ENCODE measurements at places on chromosomes 3 and 15.

GRCh38 chr3:74921676-74922075, 307.2 kb upstream of the CNTN3 start:
- no peak for DNase-seq

- no peak for DNase-seq
These were observed 17.0 kb downstream of the PEAK1 start for GRCh38 chr15:77402740-77403379.

DNA sequence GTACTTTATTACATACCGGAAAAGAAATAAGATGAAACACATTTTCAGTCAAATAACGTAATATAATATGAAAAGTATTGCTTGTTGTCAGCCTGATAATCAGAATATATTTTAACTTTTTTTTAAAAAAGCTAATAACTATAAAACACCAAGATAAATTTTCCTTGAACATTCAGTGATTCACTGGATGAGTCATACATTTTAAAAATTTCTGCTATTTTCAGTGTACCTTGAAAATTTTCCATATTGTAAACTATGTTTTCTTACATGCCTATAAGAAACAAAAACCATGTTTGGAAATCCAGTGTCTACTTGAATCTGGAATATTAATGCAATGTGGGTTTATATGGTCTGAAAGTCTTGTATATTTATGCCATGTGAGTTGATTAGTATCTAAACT, 36.3 kb upstream of the MEIS2 start:
- DNase-seq, result no peak

GRCh38 chr3:172094621-172095557, 55.5 kb downstream of the FNDC3B start:
- no peak for DNase-seq

- no peak for DNase-seq
These were observed 20.9 kb upstream of the SSUH2 start for GRCh38 chr3:8665407-8665896.

DNA sequence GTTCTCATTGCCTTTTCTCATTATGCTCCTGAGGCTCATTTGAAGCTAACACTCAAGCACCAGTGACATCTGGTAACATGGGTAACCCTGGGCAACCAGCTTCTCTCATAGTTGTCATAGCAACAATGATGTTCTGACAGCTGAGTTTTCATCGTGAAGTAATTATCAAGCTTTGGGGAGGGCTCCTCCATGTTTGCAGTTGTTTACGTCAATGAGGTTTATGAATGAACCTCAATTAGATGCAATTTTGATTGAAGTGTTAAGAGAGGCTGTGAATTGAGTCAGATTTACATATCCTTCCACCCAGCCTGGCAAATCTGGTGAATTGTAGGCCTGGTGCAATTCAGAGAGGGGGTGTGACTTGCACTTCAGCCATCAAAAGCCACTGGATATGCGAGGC, 119.3 kb upstream of the CHD2 start:
- DNase-seq, result no peak

DNA sequence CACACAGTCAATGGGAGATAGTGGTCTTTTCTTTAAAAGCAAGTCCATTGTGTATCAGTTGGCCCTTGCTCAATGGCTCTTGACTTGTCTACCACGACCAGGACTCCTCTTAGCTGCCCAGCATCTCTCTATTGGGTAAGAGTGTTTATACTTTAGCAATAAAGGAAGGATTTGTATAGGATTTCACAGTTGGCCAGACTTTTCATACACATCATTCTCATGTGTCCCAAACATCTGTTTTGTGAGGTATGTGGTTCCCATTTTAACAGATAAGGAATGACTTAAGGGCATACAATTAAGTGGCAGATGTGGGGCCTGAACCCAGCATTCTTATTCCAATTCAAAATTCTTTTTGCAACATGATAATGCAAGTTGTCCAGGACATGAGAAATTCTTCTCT, 191.5 kb downstream of the CHST2 start:
- no peak for DNase-seq

DNA sequence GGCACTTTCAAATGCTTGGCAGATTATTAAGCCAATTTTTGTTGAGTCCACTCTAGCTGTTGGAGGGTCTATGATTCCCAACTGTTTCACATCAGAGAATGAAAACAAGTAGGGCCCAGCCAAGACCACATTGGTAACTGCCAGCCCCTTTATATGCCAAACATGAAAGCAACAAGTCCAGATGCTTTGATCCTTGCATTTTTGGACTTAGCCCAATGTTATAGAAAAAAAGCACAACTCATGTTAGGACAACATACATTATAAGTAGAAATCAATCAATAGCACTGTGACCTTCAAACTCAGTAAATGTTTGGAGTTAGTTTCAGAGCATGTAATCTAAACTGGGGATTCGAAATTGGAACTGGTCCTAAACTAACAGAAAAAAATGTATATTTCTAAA, 674.7 kb downstream of the MECOM start:
- DNase-seq, result no peak

DNA sequence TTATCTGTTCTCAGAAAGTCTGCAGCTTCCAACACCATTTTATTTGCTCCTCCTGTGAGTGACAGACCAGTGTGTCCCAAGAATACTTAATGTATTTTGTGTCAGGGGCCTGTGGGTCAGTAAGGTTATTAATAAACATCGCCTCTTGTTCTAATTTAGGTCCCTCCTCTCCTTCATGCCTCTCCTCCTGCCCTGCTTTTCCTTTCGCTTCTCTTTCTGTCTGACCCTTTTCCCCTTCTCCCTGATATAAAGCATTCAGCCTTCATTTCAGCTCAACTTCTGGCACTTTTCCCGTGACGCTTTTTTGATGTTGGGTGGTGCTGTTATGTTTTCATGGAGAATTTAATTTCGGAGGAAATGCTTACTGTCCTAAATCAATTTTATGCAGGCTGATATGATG, 29.7 kb upstream of the NR2F2 start:
- DNase-seq, result no peak

Measured in stimulated activated CD4-positive, alpha-beta T cell treated with anti-CD3 and anti-CD28 coated beads, Interleukin-15, amount 100 ng/mL, for 48 hours (primary cell).